ENCODE measurements at places on chromosomes 5 and 9.

GRCh38 chr5:135589152-135589551, 10.4 kb upstream of the CXCL14 start:
- DNase-seq = no peak

DNA sequence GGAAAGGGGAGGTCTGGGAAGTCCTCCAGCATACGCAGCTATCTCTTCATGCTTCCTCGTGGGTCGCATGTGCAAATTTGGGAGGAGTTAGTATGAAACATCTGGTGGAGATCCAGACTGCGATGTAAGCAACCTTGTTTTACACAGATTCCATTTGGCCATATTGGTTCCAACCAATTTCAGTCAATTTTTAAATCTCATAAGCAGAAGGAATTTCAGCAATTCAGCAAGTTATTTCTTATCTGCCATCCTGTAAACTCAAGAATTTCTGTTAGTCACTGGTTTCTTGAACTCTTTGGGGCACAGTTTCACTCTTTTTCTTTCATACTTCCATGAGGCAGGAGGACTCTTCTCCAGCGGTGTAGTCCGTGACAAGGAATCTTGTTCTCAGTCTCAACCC, 130.4 kb upstream of the CLINT1 start:
- DNase-seq = no peak

DNA sequence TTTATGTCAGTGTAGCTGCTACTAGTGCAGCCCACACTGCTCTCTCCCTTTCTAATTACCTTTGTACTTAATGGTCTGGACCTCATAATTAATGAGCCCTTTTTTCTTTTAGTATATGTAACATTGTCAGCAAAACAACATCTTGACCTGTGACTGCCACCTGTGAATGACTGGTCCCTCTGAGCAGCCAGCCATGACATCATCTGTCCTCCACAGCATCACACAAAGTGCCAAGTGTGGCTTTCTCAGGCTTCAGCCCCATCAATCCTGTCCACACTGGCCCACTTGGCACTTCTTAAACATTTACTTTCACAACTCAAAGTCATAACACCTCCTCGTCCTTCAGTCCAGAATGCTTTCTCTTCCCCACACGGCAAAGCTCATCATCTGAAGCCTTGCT, 104.7 kb downstream of the GPR21 start:
- no peak for DNase-seq

GRCh38 chr5:122584411-122585300, 190.2 kb upstream of the SNX2 start:
- no peak for DNase-seq

- DNase-seq = no peak
Measured at GRCh38 chr9:10048994-10049393, 563.8 kb downstream of the PTPRD start.

DNA sequence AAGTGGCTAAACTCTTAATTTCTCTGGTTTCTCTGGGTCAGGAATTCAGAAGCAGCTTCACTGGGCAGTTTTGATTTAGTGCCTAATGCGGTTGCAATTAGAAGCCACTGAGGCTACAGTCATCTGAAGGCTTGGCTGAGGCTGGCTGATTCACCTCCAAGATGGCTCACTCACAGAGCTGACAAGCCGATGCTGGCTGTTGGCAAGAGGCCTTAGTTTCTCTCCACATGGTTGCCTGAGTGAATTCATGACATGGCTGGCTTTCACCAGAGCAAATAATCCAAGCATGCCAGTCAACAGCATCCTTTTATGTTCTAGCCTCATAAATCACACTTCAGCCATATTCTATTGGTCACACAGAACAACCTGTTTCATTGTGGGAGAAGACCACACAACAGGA, 2.8 kb upstream of the CDK7 start:
- no peak for DNase-seq

DNA sequence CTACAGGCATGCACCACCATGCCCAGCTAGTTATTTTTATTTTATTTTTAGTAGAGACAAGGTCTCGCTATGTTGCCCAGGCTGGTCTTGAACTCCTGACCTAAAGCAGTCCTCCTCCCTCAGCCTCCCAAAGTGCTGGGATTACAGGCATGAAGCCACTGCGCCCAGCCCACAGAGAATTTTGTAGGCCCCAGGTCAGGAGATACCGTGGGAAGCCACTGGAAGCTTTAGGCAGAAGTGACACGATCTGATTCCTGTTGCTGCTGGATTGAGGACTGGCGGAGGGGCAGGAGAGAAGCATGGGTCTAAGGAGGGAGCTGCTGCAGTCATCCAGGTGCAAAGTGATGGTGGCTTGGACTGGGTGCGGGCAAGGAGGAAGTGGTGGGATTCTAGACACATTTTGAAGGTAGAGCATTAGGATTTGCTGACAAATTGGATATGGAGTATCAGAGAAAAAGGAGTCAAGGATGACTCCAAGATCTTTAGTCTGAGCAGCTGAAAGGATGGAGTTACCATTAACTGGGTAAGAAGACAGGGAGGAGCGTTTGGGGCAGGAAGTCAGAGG, 20.7 kb downstream of the TCF7 start:
- peak; percentile 24 for DNase-seq

DNA sequence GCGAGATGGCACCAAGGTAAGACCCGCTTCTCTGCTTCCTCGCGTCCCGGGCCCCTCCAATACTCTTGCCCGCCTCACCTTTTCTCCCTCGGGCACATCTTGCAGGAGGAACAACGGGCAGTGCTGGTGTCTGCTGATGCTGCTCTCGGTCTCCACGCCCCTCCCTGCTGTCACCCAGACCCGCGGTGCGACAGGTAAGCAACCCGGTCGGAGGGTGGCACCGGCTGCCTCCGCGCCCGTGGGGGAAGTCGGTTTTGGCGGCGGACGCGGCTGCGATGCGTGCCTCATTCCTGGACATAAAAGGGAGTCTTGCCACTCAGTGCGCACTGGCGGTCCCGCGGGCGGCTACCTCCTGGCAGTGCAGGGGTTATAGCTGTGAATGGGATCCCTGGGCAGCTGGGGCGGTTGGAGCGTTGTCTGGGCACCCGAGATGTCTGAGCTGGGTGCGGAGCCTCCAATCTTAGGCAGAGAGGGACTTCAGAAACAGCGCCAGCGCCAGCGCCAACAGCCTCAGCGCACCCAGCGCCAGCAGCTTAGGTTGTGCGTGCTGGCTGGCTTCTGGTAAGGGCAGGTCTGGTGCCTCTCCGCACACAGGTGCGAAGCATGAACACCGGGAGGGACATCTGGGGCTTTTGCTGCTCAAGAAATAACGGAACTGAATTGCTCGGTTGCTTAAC, 488 bp downstream of the COL15A1 start:
- peak; percentile 25 for DNase-seq

- DNase-seq = no peak
Measured at GRCh38 chr5:165143741-165144140, 1638.3 kb downstream of the MAT2B start.

- no peak for DNase-seq
Measured at GRCh38 chr9:36258996-36259533, 817 bp upstream of the GNE start.

DNA sequence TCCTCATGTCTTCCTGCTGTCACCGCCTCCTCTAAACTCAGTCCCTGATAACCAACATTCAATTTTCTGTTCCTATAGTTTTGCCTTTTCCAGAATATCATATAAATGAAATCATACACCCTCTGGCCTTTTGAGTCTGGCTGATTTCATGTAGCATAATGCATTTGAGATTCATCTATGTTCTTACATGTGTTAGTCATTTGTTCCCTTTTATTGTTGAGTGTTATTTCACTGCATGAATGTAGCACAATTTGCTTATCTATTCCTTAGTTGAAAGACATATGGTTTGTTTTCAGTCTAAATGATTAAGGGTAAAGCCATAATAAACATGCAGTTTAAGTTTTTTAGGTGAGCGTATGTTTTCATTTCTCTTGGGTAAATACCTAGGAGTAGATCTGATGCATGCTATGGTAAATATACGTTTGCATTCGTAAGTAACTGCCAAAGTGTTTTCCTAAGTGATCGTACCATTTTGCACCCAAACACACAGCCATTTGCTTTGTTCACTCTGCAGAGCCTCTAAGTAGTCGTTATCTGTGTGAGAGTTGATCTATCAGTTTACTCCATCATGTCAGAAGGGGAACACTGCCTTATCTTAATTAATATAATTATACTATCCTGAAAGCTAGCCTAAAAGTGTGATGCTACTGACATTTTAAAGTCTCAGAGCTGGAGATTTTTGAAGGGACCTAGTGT, 460.8 kb downstream of the DMAC1 start:
- DNase-seq = no peak

DNA sequence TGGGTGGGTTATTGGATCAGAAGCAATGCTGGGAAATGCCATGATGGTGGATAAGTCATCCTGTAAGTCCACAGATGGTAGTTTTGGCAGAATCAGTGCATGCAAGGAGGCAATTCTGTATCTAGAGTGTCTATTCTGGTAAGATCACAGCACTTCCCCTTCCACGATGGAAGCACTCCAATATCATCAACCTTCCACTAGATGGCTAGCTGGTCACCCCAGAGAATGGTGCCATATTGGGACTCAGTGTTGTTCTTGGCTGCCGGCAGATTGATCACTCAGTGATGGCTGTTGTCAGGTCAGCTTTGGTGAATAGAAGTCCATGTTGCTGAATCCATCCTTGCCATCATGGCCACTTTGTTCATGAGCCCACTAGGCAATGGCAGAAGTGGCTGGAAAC, 553.5 kb downstream of the CSNK1G3 start:
- DNase-seq = no peak

GRCh38 chr5:58450018-58450417, 9.9 kb downstream of the PLK2 start:
- no peak for DNase-seq

- DNase-seq = peak; percentile 54
Measured at GRCh38 chr9:127444921-127445850, 6.0 kb downstream of the RPL12 start.

- no peak for DNase-seq
Measured at GRCh38 chr5:68548959-68549676, 333.6 kb downstream of the PIK3R1 start.

- DNase-seq = peak; percentile 85
Measured at GRCh38 chr9:34985311-34985899, 4.1 kb upstream of the DNAJB5 start.

DNA sequence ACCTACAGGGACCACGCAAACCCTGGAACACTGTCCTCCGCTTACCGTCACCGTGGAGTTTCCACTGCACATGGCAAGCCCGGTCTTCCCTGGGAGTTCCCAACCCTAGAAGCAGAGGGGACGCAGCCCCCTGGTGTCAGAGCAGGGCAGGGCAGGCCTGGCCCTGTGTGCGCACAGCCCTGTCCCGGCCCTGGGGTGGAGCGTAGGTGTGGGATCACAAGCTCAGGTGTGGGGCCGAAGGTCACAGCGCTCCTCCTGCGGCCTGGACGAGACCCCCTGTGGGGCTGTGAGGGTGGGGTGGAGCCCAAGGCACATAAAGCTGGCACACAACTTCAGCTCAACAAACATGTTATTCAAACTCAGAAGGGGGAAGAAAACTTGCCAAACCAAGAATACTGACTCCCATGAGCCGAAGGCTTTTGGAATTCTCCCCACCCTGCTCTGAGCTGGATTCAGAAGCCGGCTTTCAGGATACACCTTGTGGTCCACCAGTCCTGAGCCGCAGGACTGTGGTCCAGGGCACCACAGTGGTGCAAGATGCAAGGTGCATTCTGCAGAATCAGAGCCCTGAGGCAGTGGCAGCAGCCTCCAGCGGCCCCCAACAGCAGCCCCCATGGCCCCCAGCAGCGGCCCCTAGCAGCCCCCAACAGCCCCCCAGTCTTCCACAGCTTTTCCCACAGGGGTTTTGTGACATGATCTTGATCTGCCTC, 11.8 kb upstream of the EXOC3 start:
- peak; percentile 73 for DNase-seq

DNA sequence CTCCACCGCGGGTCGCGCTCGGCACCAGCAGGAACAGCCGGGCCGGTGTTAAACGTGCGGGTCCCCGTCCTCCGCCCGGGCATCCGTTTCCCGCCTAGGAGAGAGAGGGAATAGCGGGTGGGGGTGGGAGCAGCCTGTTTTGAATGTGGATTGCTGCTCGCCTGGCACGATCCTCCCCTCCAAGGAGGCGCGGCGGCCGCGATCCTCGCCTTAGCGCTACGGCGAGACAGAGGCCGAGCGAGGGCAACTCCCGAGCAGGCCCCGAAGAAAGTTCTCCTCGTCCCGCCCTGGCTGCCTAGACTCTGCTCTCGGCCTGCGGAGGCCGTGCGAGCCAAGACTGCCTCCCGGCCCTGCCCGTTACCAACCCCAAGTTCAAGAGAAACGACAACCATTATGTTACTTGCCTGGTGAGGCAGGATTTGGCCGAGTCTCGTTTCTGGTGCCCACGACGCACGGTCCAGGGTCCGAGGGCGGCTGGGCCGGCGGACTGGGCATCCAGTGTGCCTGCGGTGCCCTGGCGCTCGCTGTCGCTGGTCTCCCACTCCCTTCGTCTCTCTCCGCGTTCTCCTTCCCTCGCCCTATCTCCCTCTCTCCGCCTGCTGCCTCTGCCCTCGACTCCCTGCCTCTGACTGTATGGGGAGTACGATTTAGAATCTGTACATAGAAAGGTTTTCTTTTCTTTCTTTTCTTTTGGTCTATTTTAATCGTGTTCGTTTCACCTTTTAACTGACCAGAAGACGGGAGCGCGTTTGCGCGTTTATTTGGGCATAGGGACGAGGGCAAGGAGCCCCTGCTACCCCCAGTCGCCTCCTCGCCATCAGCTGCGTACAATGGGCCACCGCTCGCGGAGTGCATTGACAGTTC, 724 bp downstream of the NR2F1-AS1 start:
- no peak for DNase-seq

DNA sequence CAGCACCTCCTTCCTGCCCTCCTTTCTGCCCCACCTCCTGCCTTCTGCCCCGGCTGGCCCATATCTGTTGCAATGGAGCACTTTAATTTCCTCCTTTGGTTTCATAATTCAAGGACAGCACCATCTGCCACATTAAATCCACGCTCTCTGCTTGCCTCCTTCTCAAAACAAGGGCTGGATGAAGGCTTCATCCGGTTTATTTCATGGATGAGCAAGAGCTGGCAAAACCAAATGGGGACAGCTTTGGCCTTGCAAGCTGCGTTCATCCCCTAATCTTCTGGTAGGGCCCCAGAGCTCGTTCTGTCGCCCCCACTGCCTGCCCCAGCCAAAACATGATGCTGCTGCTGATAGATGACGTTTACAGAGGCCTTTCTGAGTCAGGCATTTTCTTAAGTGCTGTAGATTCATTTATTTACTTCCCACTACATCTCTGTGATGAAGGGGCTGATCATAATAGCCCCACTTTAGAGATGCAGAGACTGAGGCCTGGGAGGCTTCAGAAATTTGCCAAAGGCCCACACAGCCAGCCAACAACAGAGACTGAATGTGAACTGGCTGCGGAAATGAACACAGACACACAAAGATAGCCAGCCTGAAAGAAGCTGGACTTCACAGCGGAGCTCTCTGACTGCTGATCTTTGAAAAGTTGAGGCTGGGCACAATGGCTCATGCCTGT, 115.6 kb upstream of the CPEB4 start:
- no peak for DNase-seq

DNA sequence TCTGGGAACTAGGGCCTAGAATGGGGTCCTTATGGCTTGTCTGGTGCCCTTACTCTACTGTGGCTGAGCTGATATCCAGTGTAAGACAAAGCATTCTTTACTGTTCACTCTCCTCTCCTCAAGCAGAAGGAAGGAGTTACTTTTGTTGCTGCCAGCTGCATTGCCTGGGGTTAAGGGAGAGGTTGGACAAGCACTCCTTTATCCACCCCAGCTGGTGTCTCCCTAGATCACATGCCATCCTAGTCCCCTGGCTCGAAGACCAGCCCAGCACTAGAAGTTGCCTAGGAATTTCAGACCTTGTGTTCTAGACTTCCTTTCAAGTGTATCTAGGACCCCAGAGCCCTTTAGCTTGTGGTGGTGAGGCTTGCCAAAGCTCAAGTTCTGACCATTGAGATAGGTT, 1051.5 kb upstream of the C9orf72 start:
- DNase-seq = no peak

- no peak for DNase-seq
Measured at GRCh38 chr9:101485924-101486692, 47.5 kb upstream of the RNF20 start.
